Left kidney (tissue), 8 donors: ENCODE measurements at places on chromosomes 3 and 15. TPM values are rescaled to one million over a fixed set of nuclear protein-coding genes. Genes with fewer than 3 reads are reported as not detected.

PTH1R gene
- polyA plus RNA-seq, result 178 TPM

MYEF2 gene
- polyA plus RNA-seq, result 159 TPM

GP5 gene
- polyA plus RNA-seq, result 0.40 TPM

TRMT10C gene
- 35.4 TPM for polyA plus RNA-seq

SI gene
- not detected for polyA plus RNA-seq

IL16 gene
- 4.9 TPM for polyA plus RNA-seq

PATL2 gene
- 1.4 TPM for polyA plus RNA-seq

FETUB gene
- 0.28 TPM for polyA plus RNA-seq

RTP1 gene
- polyA plus RNA-seq, result not detected

UBAP1L gene
- polyA plus RNA-seq, result 6.9 TPM
